ENCODE measurements at places on chromosomes 7 and 10.

DNA sequence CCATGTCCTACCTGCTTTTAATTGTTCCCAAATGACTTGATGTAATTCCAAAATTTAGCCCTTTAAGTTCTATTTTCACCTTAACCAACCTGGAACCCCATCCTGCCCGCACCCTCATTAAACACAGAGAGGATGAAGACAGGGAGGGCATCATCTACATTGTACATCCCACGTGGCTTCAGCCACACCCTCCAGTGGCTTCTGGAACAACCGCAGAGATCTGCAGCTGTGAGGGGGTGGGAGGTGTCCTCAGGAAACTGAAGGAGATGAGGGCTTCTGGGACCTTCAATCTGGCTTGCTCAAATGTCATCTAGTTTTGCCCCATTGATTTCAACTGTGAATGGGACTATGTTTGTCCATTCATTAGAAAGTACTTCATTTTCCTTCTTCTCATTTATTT is 39.0 kb downstream of the AKR1B1 start:
- DNase-seq = no peak

DNA sequence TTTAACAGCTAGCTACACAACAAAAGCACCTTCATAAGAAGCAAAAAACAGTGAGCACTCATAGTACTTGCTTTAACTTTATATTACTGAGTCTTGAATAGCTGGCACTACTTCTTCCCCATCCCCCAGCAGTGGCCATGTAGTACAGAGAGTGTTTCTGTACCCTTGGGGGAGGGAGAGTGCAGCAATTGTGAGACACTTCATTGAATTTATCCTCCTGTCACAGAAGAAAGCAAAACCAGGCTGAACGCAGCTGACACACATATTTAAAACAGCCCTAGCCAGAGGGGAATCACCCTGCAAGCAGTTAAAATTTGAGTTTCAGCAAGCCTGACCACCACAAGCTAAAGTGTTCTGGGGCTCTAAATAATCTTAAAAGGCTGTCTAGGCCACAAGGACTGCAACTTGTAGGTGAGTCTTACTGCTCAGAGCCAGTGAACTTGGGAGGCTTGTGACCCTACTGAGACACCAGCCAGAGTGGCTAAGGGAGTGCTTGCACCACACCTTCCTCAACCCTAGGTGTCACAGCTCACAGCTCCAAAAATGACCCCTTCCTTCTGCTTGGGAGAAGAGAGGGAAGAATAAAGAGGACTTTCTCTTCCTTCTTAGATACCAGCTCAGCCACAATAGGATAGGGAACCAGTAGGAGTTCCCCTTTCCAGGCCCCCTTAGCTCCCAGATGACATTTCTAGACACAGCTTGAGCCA is 97.7 kb upstream of the MEOX2 start:
- DNase-seq = no peak

- DNase-seq = no peak
Observed at GRCh38 chr10:22005763-22006162, 2.2 kb upstream of the DNAJC1 start.

- no peak for DNase-seq
Observed at GRCh38 chr10:48590945-48591344, 13.9 kb downstream of the ARHGAP22 start.

- no peak for DNase-seq
Observed at GRCh38 chr10:52256832-52257691, 57.0 kb upstream of the DKK1 start.

DNA sequence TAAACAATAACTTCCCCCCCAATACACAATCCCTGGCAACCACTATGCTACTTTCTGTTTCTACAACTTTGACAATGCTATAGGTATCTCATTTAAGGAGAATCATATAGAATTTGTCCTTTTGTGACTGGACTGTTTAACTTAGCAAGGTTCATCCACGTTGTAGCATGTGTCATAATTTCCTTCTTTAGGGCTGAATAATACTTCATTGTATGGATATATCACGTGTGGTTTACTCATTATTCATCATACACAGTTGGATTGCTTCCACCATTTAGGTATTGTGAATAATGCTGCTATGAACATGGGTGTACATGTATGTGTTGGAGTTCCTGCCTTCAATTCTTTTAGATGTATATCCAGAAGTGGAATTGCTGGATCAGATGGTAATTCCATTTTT is 111.0 kb downstream of the LMBR1 start:
- DNase-seq = no peak

DNA sequence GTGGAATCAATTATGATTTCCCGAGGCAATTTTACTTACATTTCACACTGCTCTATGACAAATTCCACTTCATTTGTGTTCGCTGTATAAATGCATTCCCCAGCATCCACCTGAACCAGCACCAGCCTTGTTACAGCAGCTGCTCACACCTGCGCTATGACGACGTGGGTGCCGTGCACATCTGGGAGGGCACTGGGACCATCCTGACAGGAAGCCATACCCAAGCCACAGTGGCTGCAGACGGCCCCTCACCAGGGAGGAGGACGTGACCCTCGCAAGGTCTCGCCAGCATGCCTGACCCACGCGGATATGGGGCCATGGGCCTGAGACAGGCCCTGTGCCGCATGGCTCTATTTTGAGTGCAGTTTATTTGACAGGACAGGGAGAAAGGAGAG is 201.3 kb downstream of the MAD1L1 start:
- no peak for DNase-seq
